ENCODE measurements at places on chromosomes 6 and 20.

DNA sequence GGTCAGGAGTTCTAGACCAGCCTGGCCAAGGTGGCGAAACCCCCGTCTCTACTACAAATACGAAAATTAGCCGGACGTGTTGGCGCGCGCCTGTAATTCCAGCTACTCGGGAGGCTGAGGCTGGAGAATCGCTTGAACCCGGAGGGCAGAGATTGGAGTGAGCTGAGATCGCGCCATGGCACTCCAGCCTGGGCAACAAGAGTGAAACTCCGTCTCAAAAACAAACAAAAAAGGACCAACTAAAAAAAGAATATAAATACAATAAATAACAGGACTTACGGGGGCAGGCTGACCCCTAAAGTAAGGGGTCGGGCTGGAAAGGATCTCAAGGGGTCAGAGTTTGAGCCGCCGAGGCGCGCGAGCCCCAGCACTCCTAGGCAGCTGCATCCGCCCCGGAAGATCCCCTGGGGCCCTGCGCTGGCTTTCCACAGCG, 509 bp upstream of the TPD52L2 start:
- no peak for DNase-seq

GRCh38 chr20:8918145-8918544, 150.7 kb upstream of the PLCB4 start:
- DNase-seq, result no peak

- DNase-seq, result no peak
Observed at GRCh38 chr6:107789361-107789760, 34.8 kb downstream of the SCML4 start.

GRCh38 chr6:116535109-116535508, 10.4 kb downstream of the TRAPPC3L start:
- no peak for DNase-seq

DNA sequence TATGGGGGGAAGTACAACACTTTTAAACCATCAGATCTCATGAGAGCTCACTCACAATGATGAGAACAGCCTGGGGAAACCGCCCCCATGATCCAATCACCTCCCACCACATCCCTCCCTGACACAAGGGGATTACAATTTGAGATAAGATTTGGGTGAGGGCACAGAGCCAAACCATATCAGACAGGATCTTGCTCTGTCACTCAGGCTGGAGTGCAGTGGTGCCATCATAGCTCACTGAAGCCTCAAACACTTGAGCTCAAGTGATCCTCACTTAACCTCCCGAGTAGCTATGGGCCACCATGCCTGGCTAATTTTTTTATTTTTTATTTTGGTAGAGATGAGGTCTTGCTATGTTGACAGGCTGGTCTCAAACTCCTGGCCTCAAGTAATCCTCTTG, 5.1 kb upstream of the IYD start:
- peak; percentile 78 for DNase-seq

DNA sequence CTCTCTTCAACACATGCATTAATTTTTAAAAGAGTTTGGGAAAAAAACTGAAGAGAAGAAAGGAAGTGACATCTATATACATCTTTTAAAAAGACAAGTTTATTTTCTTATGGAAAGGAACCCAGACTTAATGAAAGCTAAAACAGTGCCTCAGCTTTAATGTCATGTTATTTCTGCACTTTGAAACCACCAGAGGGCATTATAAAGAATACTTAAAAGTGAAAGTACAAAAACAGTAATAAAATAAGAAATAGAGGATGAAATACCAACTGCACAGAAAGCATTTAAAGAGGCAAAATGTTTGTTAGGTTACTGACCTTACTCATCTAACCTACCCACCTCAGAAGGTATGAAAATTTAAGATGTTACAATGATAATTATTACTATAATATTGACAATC, 98.8 kb downstream of the HUS1B start:
- DNase-seq, result peak; percentile 36

DNA sequence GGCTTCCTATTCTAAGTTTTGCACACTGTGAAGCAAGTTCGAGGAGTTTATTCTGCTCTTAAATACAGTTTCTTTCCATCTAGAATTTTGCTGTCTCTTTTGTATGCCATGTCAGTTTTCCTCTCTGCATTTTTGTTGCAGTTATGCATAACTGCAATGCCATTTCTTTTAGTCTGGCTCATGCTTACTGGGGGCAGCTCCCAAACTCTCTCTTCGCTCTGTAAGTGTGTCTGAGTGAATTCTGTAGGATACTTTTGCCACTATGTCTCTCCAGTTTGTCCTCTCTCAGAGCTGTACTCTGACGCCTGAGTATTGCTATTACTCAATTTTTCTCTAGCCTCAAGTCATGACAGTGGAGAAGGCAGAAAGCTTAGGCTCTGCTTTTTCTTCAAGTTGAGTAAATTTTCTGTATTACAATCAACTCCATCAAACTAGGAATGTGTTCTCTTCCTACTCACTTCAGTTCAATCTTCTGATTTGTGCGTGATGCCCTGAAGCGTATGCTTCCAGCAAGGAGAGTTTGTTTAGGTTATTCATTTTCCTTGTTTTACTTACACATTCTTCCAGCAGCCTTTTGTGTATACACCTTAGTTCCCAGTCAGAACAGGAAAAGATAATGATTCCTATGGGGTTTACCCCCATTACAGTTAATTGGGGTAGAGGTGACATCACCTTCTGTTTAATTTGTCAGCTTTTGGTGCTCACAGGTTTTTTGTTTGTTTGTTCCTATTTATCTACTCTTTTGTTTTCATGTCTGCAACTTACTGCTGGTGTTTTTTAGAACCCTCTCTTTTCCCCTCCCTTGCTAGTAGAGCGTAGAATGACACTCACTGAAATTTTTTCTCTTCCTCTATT, 430.9 kb downstream of the BCKDHB start:
- DNase-seq, result no peak

Data from hematopoietic multipotent progenitor cell treated with erythropoietin and hydrocortisone succinate and interleukin-3 and kit ligand, for 4 days (in vitro differentiated cells).